ENCODE measurements at places on chromosomes 1 and 21.

DNA sequence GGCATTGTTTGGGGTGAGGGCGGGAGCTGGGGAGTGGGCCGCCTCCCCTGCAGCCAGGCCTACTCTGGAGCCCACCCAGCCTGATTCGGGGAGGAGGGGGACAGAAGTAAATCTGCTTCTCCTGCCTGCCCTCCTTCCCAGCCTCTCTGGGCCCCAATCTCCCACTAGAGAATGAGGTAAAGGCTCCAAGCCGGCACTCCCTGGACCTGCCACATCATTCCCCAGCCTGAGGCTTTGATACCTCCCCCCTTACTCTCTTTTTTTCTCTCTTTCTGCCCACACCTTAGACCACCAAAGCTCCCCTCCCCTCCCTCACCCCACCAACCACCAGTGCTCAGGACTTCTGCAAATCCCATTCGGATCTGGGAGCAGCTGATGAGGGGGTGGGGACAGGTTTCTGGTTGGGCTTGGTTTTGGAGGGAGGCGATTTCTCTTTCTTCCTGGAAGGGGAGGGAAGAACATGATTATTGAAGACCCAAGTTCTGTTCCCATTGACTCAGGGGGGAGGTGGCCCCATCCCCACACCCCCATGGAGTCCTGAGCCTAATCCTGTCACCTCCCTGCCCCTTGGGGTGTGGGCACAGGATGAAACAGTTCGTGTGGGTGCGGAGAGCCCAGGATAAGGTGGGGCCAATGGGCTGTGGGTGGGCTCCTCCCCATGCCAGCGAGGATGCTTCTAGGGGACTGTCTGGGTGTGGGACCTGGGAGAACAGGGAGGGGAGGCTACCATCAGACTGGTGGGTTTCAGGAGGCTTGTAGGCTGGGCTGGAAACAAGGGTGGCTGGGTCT is 1.3 kb downstream of the MAP7D1 start:
- H3K27ac ChIP-seq: peak overlapping the region; percentile 95
- no peak for DNase-seq
- H3K27me3 ChIP-seq: no peaks in the 10 kb centered on the region
- H3K36me3 ChIP-seq: no peaks in the 10 kb centered on the region
- peak overlapping the region; percentile 77 for H3K4me3 ChIP-seq

GRCh38 chr1:183562701-183563100 is 27.6 kb downstream of the NCF2 start:
- no peaks in the 10 kb centered on the region for H3K4me1 ChIP-seq
- peaks cover 3% of the 10 kb centered on the region for H3K36me3 ChIP-seq
- no peak overlapping the region for H3K27ac ChIP-seq
- no peak for DNase-seq
- no peak overlapping the region for H3K4me3 ChIP-seq

- no peak for DNase-seq
- H3K4me1 ChIP-seq: no peaks in the 10 kb centered on the region
- no peaks in the 10 kb centered on the region for H3K27me3 ChIP-seq
- H3K36me3 ChIP-seq: no peaks in the 10 kb centered on the region
- H3K4me3 ChIP-seq: no peak overlapping the region
- H3K27ac ChIP-seq: no peak overlapping the region
These were observed 270.4 kb upstream of the B3GALT2 start for GRCh38 chr1:193456811-193457280.

DNA sequence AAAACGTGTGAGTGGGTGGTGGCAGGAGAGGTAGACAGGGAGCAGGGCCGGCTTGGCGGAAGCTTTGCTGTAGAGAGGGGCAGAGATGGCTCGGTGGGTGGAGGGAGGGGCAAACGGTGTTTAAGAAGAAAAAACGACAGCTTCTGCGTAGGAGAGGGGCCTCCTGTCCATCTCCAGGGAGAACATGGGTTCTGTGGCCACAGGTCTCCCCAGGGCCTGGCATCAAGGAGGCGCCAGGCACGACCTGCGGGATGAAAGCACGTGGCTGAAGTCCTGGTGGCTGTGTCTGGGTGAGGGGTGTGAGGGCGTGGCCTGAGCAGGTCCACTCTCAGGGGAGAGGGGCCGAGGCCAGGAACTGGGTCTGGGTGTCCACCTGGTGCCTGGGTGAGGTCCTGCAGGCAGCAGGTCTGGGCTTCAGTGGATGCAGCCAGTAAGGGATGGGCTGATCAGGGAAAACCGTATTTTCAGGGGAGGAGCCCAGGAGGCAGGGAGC is 940 bp upstream of the PRKCZ start:
- H3K27me3 ChIP-seq: peaks cover 44% of the 10 kb centered on the region
- DNase-seq: no peak
- peaks cover 51% of the 10 kb centered on the region for H3K4me1 ChIP-seq
- H3K27ac ChIP-seq: no peak overlapping the region
- H3K4me3 ChIP-seq: peak overlapping the region; percentile 62
- no peaks in the 10 kb centered on the region for H3K36me3 ChIP-seq

- DNase-seq: no peak
- no peak overlapping the region for H3K4me3 ChIP-seq
- no peaks in the 10 kb centered on the region for H3K4me1 ChIP-seq
- no peaks in the 10 kb centered on the region for H3K36me3 ChIP-seq
- peaks cover 19% of the 10 kb centered on the region for H3K27me3 ChIP-seq
These were observed 21.2 kb upstream of the MTR start for GRCh38 chr1:236773919-236774318.

DNA sequence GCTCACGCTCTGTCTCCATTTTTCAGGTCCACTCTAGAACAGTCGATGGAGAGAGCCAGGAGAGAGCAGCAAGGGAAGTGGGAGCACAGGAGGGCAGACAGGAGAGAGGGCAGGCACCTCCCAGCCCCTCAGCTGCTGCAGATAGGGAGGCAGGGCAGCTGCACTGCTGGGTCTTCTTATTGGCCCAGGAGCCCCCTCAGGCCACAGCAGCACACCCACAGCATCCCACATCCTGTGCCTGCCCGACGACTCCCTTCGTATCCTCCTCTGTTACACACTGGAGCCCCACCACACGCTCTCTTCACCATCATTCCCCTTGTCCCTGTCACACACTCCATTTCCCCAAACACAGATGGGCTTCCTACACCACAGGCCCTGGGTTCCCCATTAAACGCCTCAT is 13.7 kb upstream of the ARTN start:
- no peaks in the 10 kb centered on the region for H3K27me3 ChIP-seq
- H3K27ac ChIP-seq: no peak overlapping the region
- H3K4me3 ChIP-seq: no peak overlapping the region
- no peak for DNase-seq
- no peaks in the 10 kb centered on the region for H3K36me3 ChIP-seq
- H3K4me1 ChIP-seq: no peaks in the 10 kb centered on the region

DNA sequence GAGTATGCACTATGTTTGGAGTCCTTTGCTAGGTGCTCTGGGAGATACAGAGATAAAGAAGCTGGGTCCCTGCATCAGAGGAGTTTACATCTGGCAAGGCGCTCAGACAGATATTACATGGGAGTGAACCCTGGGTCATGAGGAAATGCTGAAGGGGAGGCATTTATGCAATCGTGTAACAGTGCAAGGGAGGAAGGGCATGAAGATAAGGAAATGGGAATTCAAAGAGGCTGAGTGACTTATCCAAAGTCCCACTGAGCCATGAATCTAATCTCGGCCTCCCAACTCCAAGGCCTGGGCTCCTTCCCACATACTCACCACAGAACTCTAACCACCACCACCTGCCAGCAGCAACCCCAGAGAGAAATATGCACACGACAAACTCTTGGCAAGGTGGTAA is 51.6 kb downstream of the FAM163A start:
- H3K36me3 ChIP-seq: no peaks in the 10 kb centered on the region
- DNase-seq: no peak
- H3K27ac ChIP-seq: no peak overlapping the region
- H3K4me3 ChIP-seq: no peak overlapping the region

DNA sequence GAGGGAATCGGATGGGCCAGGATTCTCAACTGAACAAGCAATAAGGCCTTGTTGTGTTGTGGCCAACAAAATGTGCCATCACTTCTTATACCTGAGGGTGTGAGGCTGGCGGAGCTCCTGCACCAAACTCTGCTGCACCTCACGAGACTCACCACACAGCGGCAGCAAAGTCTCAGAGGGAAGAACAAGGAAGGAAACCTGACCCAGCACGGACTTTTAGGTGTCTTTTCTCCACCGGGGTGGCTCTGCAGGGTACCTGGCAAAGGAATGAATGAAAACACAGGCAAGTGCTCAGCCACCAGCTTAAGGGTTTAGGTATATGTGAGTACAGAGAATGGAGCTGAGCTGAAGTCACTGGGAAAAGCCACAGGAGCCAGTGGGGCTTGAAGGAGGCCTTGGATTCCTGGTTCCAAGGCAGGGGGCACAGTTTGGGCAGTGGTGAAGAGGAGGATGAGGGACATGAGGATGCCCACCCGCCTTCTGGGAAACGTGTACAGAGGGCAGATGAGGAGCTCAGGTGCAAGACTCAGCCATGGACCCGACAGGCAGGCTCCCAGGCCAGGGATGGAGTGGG is 31.1 kb upstream of the HSD3B1 start:
- no peak overlapping the region for H3K4me3 ChIP-seq
- H3K4me1 ChIP-seq: peaks cover 4% of the 10 kb centered on the region
- no peak overlapping the region for H3K27ac ChIP-seq
- no peak for DNase-seq
